ENCODE measurements at places on chromosomes 5 and 9. TPM values are rescaled to one million over a fixed set of nuclear protein-coding genes. Genes with fewer than 3 reads are reported as not detected.

ALDH7A1 gene
- 100 TPM for polyA plus RNA-seq

SNCAIP gene
- not detected for polyA plus RNA-seq

NTNG2 gene
- polyA plus RNA-seq = not detected

TAF11L5 gene
- polyA plus RNA-seq = not detected

SGCD gene
- polyA plus RNA-seq = not detected

BARX1 gene
- not detected for polyA plus RNA-seq
